ENCODE measurements at places on chromosomes 1 and 21.

DNA sequence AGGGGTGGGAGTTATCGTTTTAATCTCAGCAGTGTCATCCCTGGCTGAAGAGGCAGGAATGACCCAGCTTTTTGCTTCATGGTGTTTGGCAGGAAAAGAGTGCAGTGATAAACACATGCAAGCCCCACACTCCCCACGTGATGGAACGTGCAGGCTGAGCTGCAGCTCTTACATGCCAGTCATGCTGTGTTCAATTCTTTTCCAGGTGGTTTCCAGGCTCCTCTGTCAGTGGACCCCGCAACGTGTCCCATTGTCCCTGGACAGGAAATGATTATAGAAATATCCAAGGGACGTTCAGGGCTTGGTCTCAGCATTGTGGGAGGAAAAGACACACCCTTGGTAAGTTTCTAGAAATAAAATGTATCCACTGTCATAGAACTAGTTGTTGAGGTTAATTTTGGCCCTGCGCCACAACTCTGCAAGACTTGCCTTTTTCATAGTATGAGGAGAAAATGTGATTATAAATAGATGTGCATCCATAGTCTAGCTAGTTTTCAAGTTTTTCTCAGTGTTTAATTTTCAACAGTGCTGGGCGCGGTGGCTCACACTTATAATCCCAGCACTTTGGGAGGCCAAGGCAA, 110.2 kb upstream of the L1TD1 start:
- DNase-seq, result no peak

- DNase-seq, result no peak
Observed at GRCh38 chr1:87206044-87206831, 122.4 kb upstream of the LMO4 start.

- DNase-seq, result no peak
Observed at GRCh38 chr1:40633931-40634376, 31.5 kb downstream of the RIMS3 start.

GRCh38 chr1:207251066-207251465, 70.4 kb upstream of the CD55 start:
- DNase-seq, result no peak

GRCh38 chr1:103144681-103145080, 36.4 kb upstream of the COL11A1 start:
- DNase-seq, result no peak

Data from activated CD4-positive, alpha-beta T cell treated with anti-CD3 and anti-CD28 coated beads, Interleukin-2, Interleukin-6, amounts not matched to agents 100 ng/mL and 50 ng/mL, durations not matched to agents 16 hours and 8 hours (primary cell).